Body of pancreas (tissue), 4 donors: ENCODE measurements at places on chromosomes 4 and X. TPM values are rescaled to one million over a fixed set of nuclear protein-coding genes. Genes with fewer than 3 reads are reported as not detected.

GRCh38 chrX:84363051-84363450 is 139.2 kb downstream of the HDX start:
- no peaks in the 10 kb centered on the region for H3K4me1 ChIP-seq
- H3K4me3 ChIP-seq: no peak overlapping the region
- no peaks in the 10 kb centered on the region for H3K36me3 ChIP-seq
- no peak overlapping the region for H3K27ac ChIP-seq

GRCh38 chr4:143581331-143581946 is 67.9 kb downstream of the SMARCA5 start:
- DNase-seq: no peak
- no peaks in the 10 kb centered on the region for H3K36me3 ChIP-seq
- no peaks in the 10 kb centered on the region for H3K27me3 ChIP-seq
- no peak overlapping the region for H3K4me3 ChIP-seq
- H3K4me1 ChIP-seq: no peaks in the 10 kb centered on the region
- no peak overlapping the region for H3K27ac ChIP-seq

DNA sequence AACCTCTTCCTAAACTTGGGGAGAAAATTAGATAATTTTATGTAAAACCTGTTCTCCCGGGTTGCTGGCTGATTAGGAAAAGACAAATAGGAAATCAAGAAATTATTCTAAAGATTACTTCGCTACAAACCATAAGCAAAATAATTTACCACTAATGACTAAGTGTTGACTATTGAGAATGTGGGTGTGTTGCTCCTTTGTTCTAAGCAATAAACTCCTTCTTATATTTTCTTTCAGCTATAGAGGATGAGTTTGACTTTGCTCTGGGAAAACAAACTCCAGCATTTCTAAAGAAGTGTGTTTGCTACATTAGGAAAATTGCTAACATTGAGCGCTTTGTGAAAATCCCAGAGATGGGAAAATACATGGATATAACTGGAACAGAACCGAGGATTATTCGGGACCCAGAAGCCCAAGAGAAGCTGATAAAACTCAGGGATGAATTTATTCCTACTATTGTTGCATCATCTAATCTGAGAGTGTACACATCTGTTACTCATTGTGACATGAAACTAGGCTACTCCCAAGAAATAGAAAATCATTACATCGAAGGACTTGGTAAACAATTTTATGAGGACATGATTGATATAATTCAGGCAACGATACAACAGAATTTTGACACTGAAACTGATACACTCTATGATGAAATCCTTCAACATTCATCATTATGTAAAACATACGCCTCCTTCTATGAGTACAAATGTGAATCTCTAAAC is 194.2 kb downstream of the NWD2 start:
- DNase-seq: no peak
- no peak overlapping the region for H3K27ac ChIP-seq
- no peaks in the 10 kb centered on the region for H3K36me3 ChIP-seq
- no peak overlapping the region for H3K4me3 ChIP-seq
- H3K27me3 ChIP-seq: no peaks in the 10 kb centered on the region
- H3K4me1 ChIP-seq: peaks cover 31% of the 10 kb centered on the region

Gene CT47A7
- not detected for total RNA-seq
